ENCODE measurements at places on chromosomes 11 and 22.

GRCh38 chr22:42805016-42805997 lies 51.8 kb downstream of the ARFGAP3 start:
- no peak for DNase-seq

DNA sequence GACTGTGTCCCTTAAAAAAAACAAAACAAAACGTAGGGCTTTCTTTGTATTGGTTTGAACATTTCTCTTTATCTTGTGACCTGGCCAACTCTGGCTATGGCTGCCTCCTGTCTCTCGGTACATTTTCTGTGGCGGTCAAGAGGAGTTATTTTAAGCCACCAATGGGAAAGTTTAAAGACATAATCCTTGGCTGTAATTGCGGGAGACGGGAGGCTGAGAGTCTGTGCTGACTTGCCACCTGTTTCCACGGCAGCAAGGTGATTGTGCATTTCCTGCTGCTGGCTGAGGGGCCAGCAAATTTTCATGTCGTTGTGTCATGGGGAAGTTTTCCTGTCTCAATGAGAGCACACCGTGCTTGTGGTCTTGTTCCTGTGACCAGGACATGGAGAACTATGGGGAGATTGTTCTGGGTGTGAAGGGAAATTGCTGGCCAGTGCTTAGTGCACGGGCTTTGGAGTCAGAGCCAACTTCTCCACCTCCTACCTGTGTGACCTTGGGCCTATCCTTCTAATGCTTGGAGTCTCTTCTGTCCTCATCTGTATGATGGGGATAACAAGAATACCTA lies 11.0 kb downstream of the PTPRJ start:
- DNase-seq = no peak

- no peak for DNase-seq
These were observed 592 bp upstream of the NLRX1 start for GRCh38 chr11:119167933-119168332.

- no peak for DNase-seq
These were observed 7.0 kb upstream of the NEFH start for GRCh38 chr22:29473001-29473400.

GRCh38 chr11:118102721-118103261 lies 16.0 kb upstream of the SMIM35 start:
- DNase-seq = no peak

GRCh38 chr11:20887137-20887536 lies 217.8 kb downstream of the NELL1 start:
- no peak for DNase-seq

All from A673 (cell line).